ENCODE measurements at places on chromosomes 13 and 19.
A peak's percentile ranks its signal among the peaks of the same experiment; 100 is the strongest.

DNA sequence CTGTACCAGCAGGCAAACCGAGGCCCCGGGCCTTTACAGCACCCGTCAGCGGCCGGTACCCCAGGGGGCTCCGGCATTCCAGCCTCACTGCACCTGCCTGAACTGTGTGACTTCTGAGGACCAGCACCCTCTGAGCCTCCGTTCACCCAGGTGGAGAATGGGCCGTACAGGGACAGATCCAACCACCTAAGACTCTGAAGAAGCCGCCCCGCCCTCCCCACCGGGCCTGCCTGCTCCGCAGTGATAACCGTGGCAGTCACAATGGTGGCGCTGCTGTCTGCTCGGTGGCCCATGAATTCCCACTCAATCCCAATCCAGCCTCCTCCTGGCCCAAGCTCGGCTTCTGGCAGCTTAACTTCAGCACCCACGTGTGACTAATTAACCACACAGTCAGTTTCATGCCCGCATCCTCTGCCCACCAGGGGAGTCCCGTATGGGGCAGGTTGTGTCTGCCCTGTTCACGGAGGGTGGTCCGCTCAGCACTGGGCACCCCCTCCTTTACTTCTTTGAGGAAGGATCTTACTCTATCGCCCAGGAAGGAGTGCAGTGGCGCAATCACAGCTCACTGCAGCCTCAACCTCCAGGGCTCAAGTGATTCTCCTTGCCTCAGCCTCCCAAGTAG lies 3.4 kb downstream of the TCF3 start:
- DNase-seq, result no peak

GRCh38 chr13:75055296-75055695 lies 426.7 kb downstream of the TBC1D4 start:
- no peak for DNase-seq

DNA sequence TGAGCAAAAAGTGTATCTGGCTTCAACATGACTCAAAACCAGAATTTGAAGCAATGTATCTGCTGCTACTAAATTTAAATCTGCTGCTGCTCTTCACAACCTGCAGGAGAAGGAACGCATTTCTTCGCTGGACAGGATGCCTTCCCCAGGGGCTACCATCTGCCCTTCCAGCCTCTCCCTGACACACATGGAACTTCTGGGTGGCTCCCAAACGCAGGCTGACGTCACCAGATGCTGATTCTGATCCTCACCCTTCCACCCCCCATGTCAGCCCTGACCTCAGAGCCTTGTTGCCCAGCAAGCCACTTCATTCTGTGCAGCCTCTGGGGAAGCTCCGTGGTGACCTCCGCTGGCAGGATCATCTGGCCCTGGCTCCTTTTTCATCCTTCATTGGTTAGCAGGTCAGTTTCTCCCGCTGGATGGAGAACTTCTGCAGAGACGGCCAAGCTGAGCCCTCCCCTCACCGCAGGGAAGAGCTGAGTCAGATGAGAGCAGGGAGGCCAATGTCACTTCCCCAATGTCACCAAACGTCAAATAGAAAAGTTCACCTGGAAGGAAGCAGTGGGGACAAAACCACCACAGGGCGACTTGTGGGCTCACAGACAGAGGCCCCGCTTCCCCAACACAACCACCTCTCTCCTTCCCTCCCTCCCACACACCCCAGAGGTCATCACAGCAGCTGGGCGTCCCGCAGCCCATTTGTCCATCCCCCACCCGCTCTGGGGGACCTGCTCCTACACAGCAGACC lies 14.0 kb upstream of the RAB20 start:
- no peak for DNase-seq

DNA sequence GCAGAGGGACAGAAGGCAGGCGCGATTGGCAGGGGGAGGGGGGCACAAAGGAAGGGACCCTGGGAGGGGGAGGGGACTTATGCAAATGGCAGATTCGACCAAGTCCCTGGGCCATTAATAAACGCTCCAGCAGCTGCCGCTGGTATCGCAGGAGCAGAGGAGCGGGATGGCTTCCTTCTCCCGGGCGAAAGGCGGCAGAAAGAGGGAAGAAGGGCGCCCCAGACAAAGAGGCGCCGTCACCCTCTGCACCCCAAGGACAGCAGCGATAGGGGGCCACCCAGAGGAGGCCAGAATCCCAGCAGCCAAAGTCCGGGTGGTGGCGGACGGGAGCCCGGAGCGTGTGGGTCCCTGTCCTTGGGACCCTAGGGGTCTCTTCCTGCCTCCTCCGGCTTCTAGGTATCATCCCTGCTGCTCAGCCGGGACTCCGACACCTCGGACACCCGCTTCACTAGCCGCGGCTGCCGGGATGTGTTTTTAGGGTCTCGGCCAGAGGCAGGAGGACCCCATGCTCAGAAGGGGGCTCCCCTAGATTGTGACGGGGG lies 1.9 kb downstream of the PTPRS start:
- no peak for DNase-seq

DNA sequence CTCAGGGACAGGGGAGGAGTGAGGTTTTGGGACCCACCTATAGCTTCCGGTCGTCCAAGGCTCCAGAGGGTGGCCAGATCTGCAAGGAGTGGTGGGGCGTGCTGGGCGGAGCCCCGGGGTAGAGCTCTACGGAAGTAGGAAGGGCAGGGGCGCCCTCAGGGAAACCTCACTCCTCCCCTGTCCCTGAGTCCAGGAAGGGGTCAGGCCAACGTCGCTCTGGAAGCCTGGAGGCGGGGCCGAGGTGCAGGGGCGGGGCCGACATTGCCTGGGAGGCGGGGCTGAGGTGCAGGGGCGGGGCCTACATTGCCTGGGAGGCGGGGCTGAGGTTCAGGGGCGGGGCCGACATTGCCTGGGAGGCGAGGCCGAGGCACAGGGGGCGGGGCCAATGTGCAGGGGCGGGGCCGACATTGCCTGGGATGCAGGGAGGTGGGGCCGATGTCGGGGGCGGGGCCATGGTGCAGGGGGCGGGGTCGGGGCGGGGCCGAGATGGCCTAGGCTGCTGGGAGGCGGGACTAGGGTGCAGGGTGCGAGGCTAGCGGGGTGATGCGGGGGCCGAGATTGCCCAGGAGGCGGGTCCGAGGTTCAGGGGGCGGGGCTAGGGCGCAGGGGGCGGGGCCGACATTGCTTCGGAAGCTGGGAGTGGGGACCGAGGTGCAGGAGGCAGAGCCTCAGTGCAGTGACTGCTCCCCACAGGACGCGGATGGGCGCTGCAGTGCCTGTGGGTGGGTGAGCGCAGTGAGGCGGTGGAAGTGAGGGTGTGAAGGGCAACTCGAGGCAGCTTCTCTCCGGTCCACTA lies 4.9 kb upstream of the PALM start:
- DNase-seq, result peak; percentile 46

GRCh38 chr19:43749152-43749551 lies 5.6 kb downstream of the SMG9 start:
- no peak for DNase-seq

DNA sequence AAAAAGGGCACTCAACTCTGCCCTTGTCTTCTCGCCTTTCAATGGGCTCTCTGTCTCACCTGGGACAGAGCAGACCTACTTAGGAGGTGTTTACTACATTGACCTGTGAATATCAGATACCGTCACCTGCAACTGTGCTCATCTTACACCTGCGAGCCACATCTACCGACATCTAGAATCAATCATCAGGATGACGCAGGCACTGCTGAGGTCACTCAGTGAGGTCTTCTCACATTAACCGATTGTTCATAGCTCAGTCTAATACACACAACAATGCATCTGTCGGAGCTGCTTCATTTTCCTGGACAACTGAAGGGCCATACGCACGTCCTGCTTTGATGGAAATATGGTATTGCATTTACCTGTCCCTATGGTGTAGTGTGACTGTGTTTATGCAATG lies 211.9 kb downstream of the FGF9 start:
- no peak for DNase-seq

- no peak for DNase-seq
Measured at GRCh38 chr19:41384351-41384750, 8.0 kb downstream of the TMEM91 start.

DNA sequence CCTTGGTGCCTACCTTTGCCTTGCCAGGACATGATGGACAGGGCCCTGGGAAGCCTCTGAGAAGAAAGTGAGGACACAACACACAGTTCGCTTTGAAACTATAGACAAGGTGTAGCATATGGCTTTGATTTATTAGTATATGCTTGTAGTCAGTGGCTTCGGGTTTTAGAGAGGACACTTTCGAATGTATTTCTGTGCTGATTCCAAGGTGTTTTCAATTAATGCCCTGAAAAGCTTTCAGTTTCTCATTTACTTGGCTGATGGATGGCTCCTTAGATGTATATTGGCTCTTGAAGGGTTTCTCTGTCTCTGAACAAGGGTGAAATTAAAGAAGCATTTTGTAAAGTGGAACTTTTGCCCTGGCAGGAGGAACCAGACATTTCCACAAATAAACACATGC lies 106.9 kb downstream of the POSTN start:
- DNase-seq, result no peak
